NCI-H1930 (cell line): ENCODE measurements at places on chromosomes 3 and 15.

DNA sequence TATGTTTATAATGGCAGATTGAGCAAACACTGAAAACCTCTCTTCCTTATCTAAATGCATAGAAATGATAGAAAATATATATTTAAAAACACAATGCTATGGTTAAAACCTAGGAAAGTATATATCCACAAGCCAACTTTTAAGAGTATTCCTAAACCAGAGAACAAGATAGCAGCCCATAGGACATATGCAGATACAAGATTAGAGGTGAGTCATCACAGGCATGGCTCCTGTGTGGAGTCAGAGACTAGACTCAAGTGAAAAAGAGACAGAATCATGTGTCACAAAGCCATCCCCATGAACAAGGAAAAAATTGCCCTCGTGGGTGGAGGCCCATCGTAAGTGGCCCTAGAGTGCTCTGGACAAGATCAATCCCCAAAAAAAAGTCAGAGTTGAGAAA, 199.4 kb upstream of the PPP2R3A start:
- DNase-seq = no peak

DNA sequence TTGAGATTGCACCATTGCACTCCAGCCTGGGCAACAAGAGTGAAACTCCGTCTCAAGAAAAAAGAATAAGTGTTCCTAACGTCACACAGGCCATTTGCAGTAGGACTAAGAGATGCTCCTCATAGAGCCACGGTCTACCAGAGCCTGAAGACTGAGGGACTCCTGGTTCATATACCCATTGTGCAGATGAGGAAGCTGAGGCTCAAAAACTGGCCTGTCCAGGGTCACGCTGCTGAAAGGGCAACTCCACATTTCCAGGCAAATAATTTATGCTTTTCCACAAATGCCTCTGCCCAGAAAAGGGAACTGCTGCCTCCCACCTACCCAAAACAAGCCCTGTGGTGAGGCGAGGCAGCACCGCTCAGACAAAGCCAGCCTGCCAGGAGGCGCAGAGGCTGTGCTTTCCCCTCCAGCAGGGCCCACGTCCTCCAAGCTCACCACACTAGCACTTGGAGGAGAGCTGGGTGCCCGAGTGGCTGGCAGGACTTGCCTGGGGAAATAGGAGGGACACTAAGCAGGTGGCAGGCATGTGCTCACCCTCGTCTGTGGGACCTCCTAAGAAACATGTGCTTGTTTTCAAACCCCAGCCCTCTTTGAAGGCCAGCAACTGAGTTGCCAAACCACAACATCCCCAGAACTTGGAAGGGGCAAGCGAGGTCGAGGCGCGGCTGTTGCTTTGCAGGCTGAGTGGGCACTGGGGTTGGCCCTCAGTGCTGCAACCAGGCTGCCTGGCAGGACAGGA, 195.6 kb downstream of the XXYLT1 start:
- no peak for DNase-seq

- no peak for DNase-seq
Measured at GRCh38 chr3:187211532-187212195, 14.4 kb downstream of the RTP1 start.

GRCh38 chr3:46405301-46406019, 1.4 kb downstream of the CCR5AS start:
- no peak for DNase-seq

DNA sequence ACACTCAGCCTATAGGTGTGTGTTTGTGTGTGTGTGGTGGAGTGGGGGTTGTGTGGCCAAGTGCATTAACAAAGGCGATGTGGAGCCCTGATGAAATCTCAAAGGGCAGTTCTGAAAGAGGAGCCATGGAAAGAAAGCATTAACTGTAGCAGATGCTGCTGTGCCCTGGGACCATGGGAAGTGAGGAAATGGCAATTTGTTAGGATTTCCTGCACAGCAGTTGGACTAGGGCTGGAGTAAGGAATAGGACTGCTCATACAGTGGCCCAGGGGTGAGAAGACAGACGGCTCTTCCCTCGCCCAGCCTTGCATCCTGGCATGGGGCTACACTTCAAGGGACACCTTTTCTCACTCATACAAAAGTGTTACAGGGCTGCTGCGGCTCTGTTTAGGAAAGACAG, 12.3 kb upstream of the ZBTB38 start:
- DNase-seq = no peak

DNA sequence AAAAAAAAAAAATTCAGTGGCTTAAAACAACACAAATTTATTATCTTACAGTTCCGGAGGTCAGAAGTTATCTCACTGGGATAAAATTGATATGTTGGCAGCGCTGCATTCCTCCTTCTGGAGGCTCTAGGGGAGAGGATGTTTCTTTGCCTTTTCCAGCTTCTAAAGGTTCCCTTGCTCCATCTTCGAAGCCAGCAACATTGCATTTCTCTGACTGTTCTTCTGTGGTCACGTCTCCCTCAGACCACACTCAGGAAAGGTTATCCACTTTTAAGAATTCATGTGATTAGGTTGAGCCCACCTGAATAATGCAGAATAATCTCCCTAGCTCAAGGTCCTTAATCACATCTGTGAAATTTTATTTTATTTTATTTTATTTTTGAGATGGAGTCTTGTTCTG, 23.4 kb upstream of the ACAP2 start:
- DNase-seq = no peak

DNA sequence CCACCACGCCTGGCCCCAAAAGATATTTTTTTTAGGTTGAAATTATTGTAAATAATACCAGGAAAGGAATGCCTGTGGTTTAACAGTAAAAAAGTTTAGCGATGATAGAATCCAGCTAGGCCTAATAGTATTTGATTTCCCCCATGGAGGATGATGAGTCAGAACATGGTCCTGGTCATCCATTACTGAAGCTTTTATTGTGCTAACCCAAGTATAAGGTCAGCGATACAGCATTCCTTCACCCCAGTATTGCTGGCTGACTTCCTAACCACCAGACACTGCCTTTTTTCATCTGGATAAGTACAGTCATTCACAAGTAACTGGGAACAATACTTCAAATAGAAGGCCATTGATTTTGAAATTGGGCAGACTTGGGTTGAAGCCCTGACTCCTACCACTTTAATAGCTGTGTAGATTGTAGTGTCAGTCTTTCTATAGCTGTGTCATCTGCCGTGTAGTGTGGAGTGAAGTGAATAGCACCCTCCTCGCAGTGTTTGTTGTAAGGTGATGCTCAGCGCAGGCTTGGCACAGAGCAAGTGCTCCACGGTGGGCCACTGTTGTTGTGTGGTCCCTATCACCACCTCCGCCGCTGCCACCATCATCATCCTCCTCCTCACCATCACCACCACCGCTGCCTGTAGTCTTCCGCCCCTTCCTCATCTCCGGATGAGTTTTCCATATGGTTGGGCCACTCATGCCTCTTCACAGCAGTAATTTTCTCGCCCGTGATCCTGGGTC, 436.0 kb upstream of the TPM1 start:
- no peak for DNase-seq

DNA sequence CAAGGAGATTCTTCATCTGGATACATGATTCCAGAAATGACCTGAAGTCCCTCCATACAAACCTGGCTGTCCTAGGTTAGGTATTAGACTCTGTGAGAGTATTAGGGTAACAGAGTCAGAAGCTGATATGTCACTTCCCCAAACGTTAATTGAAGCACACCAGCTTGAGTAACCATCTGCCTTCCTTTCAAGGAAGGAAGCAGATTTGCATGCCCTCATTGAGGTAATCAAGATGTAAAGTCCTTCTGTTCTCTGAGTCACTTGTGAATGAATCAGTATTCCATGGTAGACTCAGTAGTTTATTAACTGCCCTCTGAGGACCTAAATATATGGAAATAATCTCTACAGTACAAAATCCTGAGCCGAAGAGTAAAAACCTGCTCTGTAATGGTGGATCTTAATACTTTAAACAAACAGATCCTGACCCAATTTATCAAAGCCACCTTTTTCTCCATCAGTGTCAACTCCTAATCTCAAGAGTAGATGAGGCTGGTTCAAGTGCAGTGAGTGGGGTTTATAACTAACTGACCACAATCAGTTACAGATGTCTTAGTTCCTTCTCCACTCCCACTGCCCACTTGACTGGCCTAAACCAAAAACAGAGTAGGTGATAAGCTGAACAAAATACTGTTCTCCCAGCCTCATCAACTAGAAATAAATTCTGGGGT, 246.2 kb upstream of the CHRM5 start:
- DNase-seq = no peak

DNA sequence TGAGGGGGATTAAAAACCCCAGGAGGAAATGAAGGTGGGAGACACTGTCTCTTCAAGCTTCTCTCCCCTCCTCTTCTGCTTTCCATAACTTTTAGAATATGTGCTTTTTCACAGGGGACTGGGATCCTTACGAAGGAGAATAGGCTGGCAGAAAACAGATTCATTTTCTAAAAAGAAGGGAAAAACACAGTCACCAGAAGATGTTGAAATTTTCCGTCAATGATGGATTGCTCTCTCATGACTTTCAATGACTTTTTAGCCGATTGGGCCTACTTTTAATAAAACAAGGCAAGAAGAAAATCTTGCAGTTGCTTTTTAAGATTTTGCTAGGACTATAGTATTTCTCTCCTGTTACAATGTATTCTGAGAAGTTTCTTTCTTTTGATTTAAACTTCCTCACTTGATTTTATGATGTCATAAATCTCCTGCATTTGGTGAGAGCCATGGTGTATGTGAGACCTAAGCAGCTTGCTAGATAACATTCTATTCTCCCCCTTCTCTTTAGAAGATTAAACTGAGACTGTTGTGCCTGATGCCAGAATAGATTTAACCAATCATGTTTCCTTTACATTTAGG, 241.2 kb downstream of the FEZF2 start:
- no peak for DNase-seq

- DNase-seq = no peak
Measured at GRCh38 chr15:92930776-92931175, 30.7 kb downstream of the CHD2 start.

- no peak for DNase-seq
Measured at GRCh38 chr15:28037969-28038590, 61.0 kb downstream of the OCA2 start.

- DNase-seq = no peak
Measured at GRCh38 chr3:183439515-183439914, 11.1 kb upstream of the MCF2L2 start.

- DNase-seq = no peak
Measured at GRCh38 chr3:178446059-178446458, 90.2 kb upstream of the KCNMB2 start.

- no peak for DNase-seq
Measured at GRCh38 chr3:47762233-47762632, 19.5 kb downstream of the SMARCC1 start.

- DNase-seq = no peak
Measured at GRCh38 chr3:133821767-133822638, 16.4 kb downstream of the SRPRB start.

DNA sequence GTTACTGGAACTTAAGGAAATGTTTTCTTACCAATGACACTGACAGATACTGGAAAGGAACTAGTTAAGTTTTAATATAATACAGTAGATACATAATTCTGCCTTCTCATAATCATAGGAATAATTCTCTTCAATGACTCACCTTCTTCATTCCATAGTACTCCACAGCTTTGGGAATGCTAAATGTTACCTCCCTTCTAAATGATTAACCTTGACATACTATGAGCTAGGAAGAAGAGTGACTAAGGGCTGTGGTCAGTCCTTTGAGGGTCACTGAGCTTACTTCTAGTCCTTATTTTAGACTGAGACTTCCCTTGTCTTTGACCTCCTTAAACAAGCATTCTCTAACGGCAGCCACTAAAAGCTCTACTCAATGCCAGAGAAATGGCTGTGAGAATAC, 69.6 kb upstream of the PPIB start:
- DNase-seq = no peak

- no peak for DNase-seq
Measured at GRCh38 chr15:91694131-91694830, 159.2 kb upstream of the SLCO3A1 start.

GRCh38 chr3:117534138-117534537, 824.6 kb downstream of the TUSC7 start:
- DNase-seq = no peak

DNA sequence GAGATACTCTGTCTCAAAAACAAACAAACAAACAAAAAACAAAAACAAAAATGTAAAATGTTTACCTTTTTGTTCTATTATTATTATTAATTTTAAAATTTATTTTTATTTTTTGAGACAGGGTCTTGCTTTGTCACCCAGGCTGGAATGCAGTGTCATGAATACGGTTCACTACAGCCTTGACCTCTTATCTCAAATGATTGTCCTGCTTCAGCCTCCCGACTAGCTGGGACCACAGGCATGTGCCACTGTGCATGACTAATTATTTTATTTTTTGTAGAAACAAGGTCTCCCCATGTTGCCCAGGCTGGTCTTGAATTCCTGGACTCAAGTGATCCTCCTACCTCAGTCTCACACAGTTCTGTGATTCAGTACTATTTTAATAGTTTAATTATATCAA, 5.7 kb upstream of the SLC25A26 start:
- no peak for DNase-seq

GRCh38 chr15:69700380-69700779, 247.8 kb downstream of the RPLP1 start:
- DNase-seq = no peak

- DNase-seq = no peak
Measured at GRCh38 chr3:152100491-152101132, 168.1 kb upstream of the MBNL1 start.

DNA sequence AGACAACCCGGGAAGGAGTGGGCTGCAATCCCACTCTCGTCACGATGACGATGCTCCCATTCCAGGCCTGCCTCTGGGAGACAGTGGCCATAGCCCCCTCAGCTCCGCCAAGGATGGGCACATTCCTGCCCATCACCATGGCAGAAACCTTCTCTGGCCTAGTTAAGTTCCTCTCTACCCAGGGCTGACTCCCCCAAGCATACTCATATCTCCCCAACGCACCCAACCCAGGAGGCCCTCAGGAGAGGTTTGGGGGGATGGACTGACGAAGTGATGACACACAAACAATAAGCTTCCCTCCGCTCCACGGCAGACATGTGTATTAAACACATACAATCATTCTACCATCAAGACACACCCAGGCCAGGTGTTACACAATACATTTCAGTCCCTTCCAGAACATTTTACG, 60.1 kb downstream of the VGLL4 start:
- no peak for DNase-seq
